Choroid plexus epithelial cell (primary cell): ENCODE measurements at places on chromosomes 13 and 19.

DNA sequence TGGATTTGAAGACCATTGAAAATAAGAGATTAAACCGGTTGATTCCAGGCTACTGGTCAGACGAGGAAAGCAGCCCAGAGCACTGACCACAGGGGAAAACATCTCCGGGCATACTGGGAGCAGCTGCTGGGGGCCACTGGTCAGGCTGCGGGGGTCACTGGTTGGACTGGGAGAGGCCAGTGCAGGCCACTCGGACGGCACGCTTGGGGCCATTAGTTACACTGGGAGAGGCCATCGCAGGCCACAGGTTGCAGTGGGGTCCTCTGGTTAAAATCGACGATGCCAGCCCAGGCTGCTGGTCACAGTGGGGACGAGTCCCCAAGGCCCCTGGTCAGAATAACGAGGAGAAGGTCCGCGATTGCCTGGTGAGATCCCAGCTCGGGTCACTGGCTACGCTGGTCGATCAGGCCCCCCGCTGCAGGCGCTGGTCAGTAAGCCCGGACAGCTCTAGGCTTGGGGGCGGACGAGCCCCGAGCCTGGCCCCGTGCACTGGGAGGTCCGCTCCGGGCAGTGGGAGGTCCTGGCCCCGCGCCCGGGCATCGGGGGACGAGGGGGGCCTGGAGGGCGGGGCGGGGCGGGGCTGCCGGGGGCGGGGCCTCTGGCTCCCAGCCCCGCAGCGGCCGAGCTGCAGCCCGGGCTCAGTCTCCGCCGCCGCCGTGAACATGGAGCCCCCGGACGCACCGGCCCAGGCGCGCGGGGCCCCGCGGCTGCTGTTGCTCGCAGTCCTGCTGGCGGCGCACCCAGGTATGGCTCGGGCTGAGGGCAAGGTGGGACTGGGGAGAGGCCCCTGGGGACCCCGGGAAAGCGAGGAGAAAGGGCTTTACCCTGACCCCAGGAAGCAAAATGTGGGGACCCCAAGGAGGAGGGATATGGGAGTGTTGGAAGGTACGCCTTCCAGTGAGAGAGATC lies at the start of gene BCAM:
BCAM (plus strand) TSS at position 641 of the 909 bp plus-strand sequence; CDS start at position 663, 22 bp downstream.
- peak; percentile 69 for DNase-seq

DNA sequence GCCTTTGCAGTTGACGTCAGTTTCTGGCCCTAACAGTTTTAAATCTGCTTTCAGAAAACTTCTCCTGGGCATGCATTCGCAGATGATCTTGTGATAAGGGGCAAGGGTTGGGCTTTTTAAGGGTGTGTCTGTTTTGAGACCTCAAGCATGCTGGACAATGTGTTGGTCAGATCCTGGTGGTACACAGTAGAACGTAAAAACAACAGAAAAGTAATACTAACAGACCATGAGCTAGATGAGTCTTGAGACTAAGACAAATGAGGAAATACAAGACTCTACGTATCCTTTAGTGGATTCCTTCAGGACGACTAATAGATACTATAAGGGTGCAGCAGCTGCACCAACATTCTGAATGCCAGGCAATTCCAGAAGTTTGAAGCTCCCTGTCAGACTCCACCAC lies 237.6 kb downstream of the DNAJC15 start:
- DNase-seq, result peak; percentile 69

DNA sequence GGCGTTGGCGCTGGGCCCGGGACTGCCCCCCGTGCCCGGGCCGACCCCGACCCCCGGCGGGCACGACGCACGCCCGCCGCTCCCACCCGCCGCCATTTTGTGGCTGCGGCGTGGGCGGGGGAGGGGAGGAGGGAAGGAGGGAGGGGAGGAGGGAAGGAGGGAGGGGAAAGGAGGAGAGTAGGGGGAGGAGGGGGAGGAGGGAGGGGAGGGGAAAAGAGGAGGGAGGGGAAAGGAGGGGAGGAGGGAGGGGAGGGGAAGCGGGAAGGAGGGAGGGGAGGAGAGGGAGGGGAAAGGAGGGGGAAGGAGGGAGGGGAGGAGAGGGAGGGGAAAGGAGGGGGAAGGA lies at the start of gene BTBD2:
BTBD2 (minus strand) TSS at position 107 of the 343 bp plus-strand sequence; CDS start at position 96, 11 bp downstream.
- peak; percentile 88 for DNase-seq

DNA sequence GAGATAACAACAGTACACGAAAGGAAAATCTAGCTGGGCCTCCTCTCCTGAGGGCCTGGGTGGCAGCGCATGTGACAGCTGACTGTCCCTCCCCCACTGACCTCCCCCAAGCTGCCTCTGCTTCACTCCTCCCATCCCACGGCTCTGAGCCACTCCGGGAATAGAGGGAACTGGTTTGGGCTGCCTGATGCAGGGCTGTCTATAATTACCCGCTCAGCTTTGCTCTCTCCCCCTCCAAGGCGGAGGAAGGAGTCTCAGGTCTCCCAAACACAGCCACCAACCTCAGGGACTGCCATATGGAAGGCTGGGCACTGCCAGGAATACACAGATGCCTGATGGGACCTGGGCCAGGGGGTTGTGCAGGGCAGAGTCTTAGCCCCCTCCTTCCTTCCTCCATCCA lies 7.9 kb downstream of the NAPA start:
- DNase-seq, result no peak

- DNase-seq, result peak; percentile 25
Observed at GRCh38 chr13:94859278-94859691, 146.9 kb upstream of the SOX21 start.

DNA sequence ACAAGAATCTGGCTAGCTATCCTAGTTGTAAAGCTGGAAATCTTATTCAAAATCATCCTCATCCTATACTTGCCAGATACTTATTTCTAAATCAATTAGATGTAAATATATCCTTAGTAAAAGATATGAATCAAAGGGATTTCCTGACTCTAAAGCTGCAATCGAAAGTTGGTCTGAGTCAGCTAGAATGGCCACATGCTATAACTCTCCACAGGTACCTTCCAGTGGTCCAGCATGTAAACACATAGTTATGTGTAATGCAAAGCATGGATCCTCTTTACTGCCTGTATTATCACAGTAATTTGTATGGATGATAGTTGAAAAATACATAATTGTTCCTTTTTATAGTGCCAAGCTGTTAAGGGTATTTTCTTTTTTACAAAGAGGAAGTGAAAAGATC lies 27.4 kb downstream of the SLITRK6 start:
- peak; percentile 41 for DNase-seq
